Forelimb muscle (tissue), 1 donor: ENCODE measurements at places on chromosomes 4 and X.

DNA sequence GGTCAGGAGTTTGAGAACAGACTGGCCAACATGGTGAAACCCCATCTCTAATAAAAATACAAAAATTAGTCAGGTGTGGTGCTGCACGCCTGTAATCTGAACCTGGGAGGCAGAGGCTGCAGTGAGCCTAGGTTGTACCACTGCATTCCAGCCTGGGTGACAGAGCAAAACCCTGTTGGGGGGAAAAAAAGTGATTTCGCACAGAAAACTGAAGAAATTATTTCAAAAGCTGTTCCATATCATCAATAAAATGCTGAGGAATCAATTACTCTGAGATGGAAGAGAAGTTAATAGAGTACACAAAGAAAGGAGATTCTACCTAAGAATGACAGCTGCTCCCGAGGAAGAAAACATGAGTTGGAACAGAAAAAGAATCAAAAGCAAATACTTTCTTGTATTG lies 95.9 kb downstream of the PDGFC start:
- no peak for DNase-seq

DNA sequence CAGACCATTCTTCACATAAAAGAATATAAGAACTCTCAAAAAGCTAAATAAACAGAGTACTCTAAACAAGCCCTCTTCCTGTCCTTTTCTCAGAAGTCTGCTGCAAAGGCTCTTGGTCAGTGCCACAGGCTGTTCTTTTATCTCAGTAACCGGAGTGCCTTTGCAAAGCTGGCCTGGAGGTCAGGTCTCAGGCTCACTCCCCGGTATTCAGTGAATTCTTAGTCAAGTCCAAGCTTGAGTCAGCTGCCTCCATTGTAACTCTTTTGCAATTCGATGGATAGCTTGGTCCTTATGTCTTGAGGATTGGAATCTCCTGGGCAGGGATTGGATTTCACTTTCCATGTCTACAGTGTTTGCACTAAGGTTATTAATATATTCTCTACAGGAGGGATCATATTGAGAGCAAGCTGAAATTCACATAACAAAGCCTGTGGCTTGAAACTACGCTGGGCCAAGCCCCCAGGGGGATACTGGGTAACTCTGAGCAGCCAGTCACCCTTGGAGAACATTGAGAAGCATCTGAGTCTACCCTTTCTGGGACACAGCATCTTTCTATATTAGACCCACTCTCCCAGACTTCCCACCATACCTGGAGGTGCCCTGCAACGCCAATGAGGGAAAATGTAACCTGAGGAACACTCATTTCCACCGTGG lies 10.0 kb upstream of the HS6ST2 start:
- no peak for DNase-seq

DNA sequence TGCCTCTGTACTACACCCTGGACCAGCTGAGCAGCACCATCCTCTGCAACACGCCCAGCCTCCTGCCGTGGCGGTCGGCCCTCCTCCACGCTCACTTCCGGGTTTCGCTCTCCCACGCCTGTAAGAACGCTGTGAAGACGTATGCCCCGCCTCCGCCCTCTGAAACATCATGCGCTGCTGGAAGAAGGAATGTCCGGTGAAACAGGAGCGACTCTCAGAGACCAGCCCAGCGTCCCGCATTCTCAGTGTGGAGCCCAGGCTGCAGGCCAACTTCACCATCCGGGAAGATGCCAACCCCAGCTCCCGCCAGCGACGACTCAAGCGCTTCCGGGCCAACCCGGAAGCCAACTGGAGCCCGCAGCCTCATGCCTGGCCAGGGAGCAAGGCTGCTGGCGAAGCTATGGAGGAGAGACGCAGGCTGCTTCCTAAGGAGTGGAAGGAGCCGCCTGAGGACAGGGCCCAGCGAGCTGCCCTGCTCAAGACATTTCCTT lies 186.1 kb upstream of the SLITRK2 start:
- no peak for DNase-seq

DNA sequence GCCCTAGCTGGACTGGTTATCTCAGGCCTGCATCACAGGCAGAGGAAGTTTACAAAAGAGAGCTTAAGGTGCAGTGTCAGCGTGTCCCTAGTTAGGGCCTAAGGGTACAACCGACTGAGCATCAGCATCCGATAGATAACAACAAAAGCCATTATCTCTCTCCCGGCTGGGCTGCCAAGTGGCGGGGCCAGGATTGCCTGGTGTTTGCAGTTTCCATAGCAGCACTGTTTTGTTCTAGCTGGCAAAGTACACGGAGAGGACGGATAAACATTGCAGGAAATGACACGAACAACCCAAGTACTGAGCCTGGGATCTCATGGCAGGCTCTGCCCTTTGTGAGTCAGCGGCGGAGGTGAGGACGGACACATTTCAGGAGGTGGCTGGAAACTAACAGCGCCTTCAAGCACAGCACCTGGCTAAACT lies 104.7 kb upstream of the NOCT start:
- DNase-seq = peak; percentile 28

- no peak for DNase-seq
These were observed 112.1 kb downstream of the DRD5 start for GRCh38 chr4:9893329-9894108.

GRCh38 chrX:132009350-132009749 lies 13.8 kb upstream of the STK26 start:
- no peak for DNase-seq

- no peak for DNase-seq
These were observed 26.0 kb downstream of the AMTN start for GRCh38 chr4:70544279-70544868.

DNA sequence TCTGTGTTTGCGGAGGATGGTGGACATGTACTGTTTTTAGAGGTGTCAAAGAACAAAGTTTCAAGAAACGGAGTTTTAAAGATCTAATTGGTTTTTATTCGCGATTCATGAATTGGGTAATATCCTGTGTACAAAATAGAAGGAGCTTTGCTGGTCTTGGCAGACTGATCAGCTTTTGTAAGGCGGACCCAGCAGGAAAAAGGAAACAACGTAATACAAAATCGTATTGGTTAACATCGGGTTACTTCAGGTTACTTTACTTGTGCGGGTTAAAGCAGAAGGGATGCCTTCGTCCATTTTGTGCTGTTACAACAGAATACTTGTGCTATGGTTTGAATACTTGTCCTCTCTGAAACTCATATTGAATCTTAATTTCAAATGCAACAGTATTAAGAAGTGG lies 11.4 kb upstream of the NYX start:
- no peak for DNase-seq

- DNase-seq = no peak
These were observed 155.0 kb upstream of the SFRP2 start for GRCh38 chr4:153943738-153944415.

DNA sequence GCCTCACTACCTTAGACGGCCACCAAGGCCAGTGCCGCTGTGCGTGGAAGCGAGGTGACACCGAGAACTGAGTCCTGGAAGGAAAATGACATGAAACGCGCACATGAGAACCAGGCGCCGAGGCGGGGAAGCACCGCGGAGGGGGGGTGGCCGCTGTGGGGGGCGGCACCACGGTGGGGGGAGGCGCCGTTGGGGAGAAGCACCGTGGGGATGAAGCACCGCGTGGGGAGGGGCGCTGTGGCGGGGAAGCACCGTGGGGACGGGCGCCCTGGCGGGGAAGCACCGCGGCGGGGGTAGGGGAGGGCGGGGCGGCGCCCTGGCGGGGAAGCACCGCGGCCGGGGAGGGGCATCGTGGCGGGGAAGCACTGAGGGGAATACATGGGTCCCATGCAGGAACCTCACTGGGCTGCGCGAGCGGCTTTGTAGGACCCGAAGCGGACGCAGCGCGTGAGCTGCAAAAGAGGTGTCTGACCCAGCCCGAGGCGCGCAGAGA lies 28.0 kb downstream of the PPP2R3B start:
- no peak for DNase-seq

- no peak for DNase-seq
These were observed 65.0 kb downstream of the COQ2 start for GRCh38 chr4:83219344-83220331.

DNA sequence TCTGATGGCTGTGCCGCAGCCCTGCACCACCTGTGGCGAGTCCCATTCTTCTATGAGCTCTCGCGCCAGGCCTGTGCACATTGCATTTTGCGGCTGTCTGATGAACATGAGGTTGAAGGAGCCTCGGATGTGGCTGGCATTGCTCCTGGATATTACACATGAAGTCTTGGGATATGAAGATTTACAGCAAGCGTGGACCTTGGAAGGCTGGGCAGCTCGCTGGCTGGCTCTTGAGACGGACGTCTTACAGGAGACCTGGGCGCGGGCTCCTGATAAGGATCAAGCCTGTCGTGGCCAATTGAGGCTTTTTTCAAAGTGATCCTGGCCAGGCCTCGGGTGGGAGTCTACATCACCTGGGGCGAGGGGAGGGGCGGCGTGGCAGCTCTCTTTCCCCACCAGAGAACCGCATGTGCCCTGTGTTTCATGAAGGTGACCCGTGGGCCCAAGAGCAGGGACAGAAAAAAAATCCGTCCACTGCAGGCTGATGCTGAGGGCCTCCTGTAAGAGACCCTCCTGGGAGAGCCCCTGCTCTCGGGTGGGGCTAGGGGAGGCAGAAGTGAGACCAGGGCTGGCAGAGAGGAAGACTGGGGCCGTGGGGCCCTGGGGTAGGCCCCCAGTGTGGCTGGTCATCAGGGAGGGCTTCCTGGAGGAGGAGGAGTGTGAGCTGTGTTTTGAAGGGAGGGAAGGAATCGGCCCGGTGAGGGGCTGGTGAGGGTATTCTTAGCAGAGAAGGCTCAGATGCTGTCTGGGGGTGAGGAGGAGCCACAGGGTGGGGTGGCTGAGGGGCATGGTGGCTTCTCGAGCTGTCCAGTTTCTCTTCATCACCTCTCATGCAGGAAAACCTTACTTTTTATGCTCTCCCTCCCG lies 23.6 kb downstream of the CPZ start:
- no peak for DNase-seq

GRCh38 chr4:37631551-37631950 lies 54.6 kb downstream of the RELL1 start:
- DNase-seq = peak; percentile 24

- DNase-seq = no peak
These were observed 135.9 kb downstream of the PRKX start for GRCh38 chrX:3577551-3577950.

GRCh38 chrX:149643496-149643895 lies 11.9 kb upstream of the TMEM185A start:
- DNase-seq = no peak

DNA sequence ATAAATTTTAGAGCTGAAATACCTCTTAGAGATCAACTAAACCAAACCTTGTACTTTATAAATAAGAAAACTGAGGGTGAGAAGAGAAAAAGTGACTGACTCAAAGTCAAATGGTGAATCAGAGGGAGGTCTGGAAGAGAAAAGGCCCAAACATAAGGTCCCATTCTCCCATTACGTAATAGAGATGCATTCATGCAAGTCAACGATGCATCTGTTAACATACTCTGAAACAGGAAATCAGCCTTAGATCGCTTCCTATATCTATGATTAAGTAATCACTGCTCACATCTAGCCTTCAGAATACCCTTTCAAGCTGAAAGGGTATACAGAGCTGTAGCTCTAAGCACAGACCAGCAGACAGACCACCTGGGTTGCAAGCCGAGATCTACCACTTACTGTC lies 6.5 kb downstream of the RNF150 start:
- no peak for DNase-seq

DNA sequence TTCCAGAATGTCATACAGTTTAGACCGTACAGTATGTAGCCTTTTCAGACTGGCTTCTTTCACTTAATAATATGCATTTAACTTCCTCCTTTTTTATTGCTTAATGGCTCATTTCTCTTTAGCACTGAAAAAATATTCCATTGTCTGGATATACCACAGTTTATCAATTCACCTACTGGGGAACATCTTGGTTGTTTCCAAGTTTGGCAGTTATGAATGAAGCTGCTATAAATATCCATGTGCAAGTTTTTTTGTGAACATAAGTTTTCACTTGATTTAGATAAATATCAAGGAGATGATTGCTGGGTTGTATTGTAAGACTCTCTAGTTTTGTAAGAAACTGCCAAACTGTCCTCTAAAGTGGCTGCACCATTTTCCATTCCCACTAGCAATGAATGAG lies 375.5 kb downstream of the PCDH18 start:
- no peak for DNase-seq

DNA sequence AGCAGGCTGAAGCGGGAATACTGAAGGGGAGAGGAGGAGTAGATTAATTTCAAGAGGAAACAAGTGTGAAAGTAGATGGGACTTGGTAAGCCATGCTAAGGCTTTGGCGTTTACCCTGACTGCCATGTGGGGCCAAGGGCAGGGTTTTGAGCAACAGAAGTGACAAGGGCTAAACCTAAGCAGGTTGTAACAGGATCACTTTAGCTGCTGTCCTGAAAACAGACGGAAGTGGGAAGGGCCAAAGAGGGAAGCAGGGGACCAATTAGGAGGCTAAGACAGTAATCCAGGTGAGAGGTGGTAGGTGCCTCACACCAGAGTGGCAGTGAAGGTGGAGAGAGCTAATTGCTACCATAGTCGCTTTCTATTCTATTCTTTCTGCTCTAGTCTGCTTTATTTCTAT lies 166.5 kb downstream of the PJA1 start:
- DNase-seq = no peak

- DNase-seq = no peak
These were observed 263.6 kb downstream of the DCTD start for GRCh38 chr4:182653596-182653995.

DNA sequence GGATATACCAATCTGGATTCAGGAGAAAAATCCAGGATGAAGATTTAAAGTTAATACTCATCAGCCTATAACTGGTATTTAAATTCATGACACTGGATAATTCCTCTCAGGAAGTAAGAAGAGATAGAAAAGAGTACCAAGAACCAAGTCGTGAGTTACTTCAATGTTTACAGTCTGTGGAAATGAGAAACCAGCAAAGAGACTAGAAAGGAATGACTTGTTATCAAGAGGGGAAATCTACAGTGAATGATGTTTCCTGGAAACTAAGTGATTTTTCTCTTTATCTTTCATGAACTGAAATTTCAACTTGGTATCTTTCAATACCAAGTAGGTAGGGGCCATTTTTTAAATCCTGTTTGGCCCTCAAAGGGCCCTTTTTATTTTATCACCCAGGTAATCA lies 217.9 kb upstream of the AFF2 start:
- DNase-seq = no peak

DNA sequence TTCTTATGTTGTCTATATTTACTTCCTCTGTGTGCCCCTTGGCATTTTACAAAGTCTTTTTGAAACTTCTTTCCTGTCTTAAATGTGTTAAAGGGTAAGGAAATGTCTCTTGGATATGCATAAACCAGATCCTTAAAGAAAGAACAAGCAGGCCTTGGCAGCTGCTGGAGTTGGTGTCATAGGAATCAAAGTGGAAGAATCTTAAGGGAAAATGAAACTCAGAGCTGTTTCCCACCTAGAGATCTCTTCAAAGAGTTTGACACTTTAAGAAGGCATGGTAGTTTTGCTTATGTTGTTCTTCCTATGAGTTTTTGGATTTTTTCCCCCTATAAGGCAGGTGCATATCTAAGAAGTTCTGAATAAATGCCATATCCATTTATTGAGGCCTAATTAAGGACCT lies 37.0 kb upstream of the CWH43 start:
- no peak for DNase-seq

GRCh38 chr4:152946446-152946845 lies 10.3 kb downstream of the FHDC1 start:
- no peak for DNase-seq

- no peak for DNase-seq
These were observed 58.8 kb downstream of the FIP1L1 start for GRCh38 chr4:53436251-53436650.
